ENCODE measurements at places on chromosomes 6 and 20.

- no peak for DNase-seq
These were observed 47.5 kb upstream of the CDH22 start for GRCh38 chr20:46355778-46356177.

DNA sequence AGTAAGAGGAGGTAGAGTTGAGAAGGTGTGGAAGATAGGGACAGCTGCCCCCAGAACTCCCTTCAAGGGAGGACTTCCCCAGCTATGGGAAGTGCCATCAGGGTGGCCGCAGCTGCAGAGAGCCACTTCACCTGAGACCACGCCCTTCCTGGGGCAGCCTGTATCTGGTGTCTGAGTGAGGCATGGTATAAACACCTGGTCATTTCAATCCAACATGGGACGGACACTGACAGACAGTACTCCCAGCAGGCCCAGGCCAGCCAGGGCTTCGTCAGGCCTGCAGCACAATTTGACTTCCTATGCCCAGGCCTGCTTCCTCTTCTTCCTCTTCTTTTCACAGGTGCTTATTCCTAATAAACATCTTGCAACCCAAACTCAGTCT is 4.5 kb downstream of the SOX12 start:
- no peak for DNase-seq

DNA sequence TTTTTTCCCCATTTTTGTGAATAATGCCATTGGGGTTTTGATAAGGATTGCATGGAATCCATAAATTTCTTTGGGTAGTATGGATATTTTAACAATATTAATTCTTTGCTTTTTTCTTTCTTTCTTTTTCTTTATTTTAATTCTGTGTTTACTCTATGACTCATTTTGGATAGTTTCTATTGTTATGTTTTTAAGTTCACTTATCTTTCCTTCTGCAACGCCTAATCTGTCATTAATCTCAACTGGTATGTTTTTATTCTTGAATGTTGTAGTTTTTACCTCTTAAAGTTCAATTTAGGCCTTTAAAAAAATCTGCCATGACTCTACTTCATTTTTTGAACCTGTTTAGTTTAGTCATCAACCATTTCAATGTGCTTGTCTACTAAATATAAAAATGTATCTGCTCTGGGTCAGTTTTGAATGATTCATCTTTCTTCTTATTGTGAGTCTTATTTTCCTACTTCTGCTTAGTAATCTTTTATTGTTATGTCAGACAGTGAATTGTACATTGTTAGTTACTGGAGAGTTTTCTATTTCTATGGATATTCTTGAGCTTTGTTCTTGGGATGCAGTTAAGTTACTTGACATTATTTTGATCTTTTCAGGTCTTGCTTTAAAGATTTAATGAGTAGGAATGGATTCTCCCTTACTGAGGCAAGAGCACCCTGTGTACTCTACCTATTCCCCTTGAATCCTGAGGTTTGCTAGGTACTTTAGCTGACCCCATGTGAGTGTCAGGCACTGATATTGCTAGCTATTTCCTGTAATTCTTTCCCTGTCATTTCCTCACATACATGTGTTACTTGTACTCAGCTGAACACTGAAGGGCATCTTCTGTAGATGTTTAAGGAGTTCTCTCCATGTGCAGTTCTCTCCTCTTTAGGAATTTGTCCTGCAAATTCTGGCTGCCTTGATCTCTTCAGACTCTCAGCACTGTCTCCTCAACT is 104.2 kb downstream of the TFAP2B start:
- no peak for DNase-seq

GRCh38 chr20:23157734-23158133 is 71.6 kb upstream of the CD93 start:
- no peak for DNase-seq

DNA sequence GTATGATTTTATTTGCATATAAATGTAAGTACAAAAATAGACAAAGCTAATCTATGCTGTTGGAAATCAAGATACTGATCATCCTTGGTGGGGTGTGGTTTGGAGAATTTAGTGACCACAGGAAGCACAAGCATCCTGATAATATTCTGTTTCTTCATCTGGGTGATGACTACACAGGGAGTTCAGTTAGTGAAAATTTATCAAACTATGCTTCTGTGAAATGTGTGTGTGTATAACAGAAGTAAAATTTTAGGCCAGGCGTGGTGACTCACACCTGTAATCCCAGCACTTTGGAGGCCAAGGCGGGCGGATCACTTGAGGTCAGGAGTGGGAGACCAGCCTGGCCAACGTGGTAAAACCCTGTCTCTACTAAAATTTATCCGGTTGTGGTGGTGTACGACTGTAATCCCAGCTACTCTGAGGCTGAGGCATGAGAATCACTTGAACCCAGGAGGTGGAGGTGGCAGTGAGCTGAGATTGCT is 20.6 kb downstream of the ENPP3 start:
- DNase-seq: no peak

DNA sequence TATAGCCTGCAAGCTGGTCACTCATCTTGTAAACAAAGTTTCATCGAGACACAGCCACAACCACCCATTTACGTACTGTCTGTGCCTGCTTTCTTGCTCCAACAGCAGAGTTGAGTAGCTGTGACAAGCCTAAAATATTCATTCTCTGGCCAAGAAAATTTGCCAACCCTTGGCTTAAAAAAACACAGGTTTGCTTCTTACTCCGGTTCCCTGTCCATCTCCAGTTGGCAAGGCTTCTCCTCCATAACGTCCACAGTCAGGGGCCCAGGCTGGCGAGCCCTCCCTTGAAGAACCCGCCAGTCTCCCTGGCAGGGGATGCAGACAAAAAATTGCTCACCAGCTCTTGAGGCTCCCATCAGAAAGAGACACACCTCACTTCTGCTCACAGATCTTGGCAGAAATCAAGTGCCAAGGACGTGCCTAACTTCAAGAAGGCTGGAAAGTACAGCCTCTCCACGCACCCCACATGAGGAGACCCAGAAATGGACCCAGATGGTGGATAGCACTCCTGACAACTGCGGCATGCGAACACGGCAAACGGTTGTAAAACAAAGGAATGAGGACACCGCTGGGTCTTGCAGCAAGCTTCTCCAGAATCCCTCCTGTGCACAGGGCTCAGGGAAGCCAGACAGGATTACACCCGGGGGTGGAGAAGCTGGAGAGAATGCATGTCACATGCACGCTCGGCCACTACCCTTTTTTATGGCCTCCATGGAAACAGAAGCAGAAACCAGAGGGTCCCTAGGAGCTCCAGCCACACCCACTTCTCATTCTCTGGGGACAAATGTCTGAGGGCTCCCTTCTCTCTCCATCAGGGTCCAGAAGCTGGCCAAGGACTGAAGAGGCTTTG is 59.8 kb upstream of the SIRPA start:
- no peak for DNase-seq

DNA sequence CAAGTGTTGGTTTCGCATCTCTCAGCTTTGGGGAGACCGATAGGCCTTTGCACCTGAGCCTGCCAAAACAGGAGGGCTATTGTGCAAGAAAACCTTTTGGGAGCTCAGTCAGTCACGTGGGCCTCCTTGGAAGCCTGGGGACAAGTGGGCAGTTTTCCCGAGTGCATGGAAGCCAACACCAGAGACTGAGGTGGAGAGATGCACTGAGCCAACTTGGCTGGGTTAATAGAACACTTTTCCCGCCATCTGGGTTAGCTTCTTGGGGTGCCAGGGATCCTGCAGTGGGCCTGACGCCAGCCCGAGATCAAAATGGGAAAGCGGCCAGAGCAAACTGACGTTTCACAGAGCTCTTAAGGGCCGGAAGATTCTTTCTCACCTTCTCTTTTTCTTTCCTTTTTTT is 2.8 kb upstream of the OOEP start:
- no peak for DNase-seq

DNA sequence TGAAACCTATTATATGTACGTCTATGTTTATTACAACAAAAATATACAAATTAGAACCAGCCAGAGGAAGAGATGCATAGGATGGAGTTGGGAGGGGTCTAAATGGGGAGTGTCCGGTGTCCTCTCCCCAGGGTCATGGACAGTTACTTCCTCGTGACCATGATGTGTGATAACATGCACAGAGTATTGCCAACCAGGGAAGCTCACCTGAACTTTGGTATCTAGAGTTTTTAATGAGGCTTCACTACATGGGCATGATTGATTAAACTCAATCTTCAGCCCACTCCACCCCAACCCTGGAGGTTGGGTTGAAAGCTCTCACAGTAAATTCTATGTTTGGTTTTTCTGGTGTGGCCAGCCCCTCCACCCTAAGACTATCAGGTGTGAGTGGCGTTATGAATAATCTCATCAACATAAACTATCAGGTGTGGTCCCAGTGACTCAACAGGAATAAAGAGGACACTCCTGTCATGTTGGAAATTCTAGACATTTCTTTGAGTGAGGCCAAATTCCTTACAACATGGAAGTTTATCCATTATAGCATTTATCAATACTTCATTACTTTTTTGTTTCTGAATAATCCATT is 36.4 kb upstream of the FKBP1A start:
- DNase-seq: no peak

- DNase-seq: no peak
These were observed 95.6 kb upstream of the SHLD1 start for GRCh38 chr20:5654557-5654956.

DNA sequence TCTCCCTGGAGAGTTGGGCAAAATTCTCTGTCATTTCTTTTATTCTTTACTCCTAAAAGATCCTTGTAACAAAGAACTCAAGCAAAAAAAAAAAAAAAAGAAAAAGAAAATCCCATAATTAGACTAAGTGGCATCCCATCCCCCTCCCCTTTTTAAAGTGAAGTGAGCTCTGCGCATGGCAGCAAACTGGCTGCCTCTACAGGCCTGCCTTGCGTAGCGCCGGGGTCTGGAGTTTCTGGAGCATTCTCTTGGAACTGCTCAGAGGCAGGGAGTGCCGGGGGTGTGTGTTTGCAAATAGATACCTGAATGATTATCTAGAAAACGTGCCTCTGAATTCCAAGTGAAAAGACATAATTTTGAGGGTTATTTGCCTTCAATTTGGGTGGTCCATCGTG is 48.1 kb downstream of the FOXC1 start:
- no peak for DNase-seq

GRCh38 chr6:36204068-36204753 is 7.7 kb downstream of the BRPF3 start:
- no peak for DNase-seq

GRCh38 chr6:146106532-146106931 is 77.7 kb downstream of the GRM1 start:
- no peak for DNase-seq

DNA sequence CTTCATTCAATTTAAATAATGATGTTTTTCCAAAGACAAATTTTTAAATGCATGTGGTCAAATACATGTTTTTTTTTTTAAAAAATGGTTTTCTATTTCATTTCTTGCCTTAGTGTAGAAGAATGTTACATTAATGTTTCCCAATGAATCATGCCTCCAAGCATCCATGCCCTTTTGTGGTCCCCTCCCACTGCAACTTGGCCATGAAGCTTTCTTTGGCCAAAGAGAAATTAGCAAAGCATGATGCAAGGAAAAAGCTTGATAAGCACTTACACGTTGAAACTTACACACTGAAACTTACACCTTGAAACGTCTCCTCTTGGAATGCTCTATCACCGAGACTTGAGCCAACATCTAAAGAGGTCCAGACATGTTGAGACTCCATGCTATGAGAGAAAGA is 93.0 kb upstream of the ELOVL5 start:
- no peak for DNase-seq

- no peak for DNase-seq
These were observed 52.6 kb upstream of the DACT2 start for GRCh38 chr6:168371981-168372711.

- DNase-seq: no peak
These were observed 417.5 kb upstream of the OPRM1 start for GRCh38 chr6:153621491-153621890.

GRCh38 chr6:20436719-20437118 is 35.0 kb downstream of the E2F3 start:
- DNase-seq: no peak

- no peak for DNase-seq
These were observed 216.5 kb downstream of the ARHGAP18 start for GRCh38 chr6:129493354-129493902.

DNA sequence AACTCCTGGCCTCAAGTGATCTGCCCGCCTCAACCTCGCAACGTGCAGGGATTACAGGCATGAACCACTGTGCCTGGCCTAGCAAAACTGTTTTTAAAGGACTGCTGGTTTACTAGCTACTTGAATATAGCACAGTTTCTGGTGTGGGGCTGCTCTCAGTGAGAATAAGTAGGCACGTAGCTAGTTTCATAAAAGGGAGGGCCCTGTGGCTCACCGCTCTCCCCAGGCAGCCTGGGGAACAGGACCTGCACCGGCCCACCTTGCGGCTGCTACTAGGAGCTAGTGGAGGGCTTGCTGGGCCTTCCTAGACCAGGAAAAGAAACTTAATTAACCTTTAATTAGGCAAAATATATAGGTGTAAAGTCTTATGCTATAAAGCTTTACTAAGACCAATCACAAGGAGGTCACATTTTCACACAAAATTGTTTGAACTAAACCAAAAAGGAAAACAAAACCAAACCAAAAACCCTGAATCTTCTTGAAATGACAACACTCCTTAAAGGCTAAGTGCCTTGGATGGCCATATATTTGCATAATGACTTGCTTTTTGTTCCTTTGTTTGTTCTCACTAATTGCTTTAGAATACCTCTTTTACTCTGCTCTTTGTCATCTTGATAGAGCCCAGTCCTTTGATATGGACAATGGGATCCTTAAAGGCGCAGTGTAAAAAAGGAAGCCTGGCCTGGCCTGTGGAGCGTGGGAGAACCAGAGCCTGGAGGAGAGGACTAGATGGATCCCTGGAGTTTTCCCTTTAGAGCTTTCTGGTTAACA is 69.5 kb upstream of the SAMD5 start:
- DNase-seq: no peak

- no peak for DNase-seq
These were observed at the start of gene MYMX for GRCh38 chr6:44216677-44217331. Gene MYMX (plus strand): TSS chr6:44216926. CDS start chr6:44217472, 546 bp downstream.

GRCh38 chr20:36971103-36971502 is 19.6 kb upstream of the SAMHD1 start:
- no peak for DNase-seq

GRCh38 chr6:116449565-116449964 is 11.6 kb upstream of the CALHM6 start:
- DNase-seq: no peak

DNA sequence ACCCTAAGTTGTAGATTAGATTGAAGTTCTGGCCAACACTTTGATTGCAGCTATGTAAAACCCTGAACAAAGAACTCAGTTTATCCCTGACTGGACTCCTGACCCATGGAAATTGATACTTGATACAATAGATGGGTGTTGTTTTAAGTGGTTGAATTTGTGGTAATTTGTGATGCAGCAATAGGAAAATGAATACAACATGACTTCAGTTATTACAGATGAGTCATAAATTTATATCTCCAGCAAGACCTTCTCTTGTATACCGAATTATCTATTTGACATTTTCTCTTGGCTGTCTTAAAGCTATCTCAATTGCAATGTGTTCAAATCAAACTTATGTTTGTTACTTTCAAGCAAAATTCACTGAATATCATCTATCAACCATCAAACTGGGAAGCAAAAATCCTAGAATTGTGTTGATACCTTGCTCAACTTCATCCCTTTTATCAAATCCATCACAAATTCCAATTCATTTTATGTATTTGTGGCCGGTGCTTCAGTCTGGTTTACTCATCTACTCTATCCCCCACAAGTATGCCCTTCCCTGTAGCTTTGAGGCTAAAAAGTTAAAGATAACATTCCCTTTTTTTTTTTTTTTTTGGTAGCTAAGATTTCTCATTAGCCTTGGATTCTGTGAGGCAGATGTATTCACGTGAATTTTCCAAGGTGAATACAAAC is 129.4 kb upstream of the CENPW start:
- no peak for DNase-seq
